ENCODE measurements at places on chromosomes 12 and 14.
A peak's percentile ranks its signal among the peaks of the same experiment; 100 is the strongest.

DNA sequence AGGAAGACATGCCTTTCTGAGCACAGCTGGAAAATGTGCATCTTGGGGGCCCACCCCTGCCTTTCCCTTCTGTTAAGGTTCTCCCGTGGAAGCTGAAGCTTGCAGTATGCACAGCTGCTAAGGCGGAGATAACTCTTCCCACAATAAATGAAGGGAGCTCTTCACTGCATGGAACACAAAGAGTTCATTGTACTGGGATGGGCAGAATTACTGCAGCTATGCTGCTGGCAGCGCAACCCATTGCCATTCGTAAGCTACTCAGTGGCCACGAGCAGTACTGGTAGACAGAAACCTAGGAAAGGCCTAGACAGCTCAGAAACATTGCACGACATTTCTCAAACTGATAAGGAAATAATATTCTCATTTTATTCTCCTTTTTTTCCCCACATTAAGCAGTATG, 310.2 kb downstream of the MDGA2 start:
- DNase-seq, result peak; percentile 13

GRCh38 chr12:58833853-58834252, 86.5 kb downstream of the LRIG3 start:
- no peak for DNase-seq

DNA sequence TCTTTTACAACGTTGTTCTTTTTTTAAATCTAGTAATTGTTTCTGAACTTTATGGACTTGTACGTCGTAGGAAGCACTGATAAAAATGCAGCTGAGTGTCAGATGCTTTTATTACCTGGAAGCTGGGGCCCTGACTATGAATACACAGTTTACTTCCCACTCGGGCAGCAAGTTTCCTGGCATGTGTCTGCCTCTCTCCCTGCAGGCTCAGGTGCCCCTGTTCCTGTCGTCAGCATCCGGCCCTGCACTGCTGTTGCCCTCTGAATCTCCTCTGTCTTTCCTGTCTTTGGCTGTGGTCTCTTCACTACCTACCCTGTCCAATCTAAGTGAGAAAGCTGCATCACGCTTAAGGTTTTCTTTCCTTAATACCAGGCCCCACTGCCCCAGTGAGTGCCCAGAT, 75.8 kb downstream of the PELI2 start:
- DNase-seq, result no peak

GRCh38 chr12:111322336-111323250, 46.3 kb downstream of the PHETA1 start:
- no peak for DNase-seq

DNA sequence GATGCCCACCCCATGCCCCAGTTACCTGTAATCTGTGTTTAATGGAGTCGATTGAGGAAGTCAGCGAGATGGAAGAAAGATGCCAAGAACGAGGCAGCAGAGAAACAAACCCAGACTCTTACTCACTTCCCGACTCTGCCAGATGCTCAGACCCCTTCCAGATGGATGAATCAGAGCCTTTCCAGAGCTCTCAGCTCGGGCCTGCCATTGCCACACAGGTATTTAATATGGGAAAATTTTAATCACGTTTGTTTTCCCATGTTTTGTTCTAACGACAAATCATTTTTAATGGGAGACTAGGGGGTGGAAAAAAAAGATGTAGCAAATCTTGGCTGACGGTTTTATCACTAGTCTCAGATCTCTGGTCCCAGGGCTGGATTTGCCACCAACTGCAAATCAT, 72.5 kb upstream of the SRRM4 start:
- no peak for DNase-seq
